ENCODE measurements at places on chromosomes 3 and 15.

DNA sequence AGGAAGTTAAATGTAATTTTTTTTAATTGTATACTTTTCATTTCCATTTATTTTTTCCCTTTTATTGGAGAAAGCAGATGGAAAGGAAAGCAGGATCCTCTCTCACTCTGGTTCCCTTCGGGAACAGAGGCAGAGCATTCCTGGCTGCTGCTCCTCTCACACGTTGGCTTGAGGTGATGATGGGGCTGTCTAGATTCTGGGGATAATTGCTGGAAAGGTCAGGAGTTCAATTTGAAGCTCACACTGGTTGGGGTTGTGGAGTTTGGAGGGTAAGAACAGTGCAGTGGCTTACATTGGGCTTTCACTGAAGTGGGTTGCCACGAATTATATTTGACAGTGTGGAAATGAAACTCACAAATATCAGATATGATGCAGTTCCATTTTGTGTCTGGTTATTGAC lies 57.6 kb downstream of the RARB start:
- DNase-seq = no peak

DNA sequence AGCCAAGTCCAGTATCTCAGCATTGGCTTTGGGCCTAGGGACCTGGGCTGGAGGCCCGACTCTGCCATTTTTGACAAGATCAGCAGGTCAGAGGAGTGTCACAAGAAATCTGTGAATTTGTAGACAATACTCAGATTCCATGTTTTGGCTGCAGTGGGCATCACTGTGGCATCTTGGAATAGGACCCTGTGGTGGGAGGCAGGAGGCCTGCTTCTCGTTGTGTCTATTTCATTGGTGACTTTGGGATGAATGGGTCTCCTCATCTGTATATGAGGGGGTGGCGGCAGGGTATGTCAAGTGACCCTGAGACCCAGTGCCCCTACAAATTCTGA lies 3.3 kb downstream of the C15orf39 start:
- no peak for DNase-seq

GRCh38 chr3:115085197-115085865 lies 61.8 kb downstream of the ZBTB20 start:
- no peak for DNase-seq

DNA sequence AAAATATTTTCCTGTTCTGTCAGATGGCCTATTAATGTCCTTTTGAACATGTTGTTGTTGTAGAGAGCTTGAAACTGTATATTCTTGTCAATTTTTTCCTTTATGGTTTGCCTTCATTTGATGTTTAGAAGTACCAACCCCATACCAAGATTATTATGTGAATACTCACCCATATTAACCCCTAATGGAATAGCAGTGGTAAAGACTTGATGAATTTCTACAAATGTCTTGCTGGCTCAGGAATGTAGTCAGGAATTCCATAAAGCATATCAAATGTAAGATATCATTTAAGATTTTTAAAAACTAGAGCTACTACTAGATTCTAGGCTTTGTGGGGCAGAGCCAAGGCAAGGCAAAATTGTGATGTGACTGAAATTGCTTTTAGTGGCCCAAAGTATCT lies 30.0 kb downstream of the MYO5A start:
- DNase-seq = no peak

DNA sequence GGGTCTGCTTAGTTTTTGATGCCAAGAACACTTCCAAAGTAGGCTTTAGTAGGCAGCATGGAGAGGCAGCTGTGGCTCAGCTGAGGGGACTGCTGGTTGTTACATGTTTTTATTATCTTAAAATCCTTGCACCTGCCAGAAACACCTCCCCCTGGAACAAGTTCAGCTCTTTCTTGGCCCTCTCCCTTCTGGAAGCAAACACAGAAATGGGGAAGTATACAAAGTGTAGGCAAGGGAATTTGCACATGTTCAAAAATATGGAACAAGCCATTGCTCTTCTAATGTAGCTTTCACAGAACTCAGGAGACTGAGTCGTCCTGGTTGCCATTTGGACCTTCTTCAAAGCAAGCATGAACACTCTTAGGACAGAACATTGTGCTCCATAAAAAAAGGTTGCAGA lies 169.1 kb upstream of the SEMA6D start:
- no peak for DNase-seq

DNA sequence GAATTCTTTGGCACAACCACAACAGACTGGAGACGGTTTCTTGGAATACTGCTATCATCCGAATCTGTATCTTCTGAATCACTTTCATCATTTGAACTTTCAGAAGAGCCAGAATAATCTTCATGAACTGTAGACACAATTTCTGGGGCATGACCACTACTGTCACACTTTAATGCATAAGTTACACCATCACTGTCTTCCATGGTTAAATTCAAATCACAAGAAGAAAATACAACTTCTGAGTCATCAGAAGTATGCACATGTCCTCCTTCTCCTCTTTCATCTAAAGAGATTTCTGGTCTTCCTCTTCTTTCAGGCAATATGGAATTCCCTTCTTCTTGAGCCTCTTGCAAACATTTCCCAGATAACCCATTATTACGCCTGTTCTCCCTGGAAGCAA lies 42.5 kb downstream of the SETD2 start:
- no peak for DNase-seq

DNA sequence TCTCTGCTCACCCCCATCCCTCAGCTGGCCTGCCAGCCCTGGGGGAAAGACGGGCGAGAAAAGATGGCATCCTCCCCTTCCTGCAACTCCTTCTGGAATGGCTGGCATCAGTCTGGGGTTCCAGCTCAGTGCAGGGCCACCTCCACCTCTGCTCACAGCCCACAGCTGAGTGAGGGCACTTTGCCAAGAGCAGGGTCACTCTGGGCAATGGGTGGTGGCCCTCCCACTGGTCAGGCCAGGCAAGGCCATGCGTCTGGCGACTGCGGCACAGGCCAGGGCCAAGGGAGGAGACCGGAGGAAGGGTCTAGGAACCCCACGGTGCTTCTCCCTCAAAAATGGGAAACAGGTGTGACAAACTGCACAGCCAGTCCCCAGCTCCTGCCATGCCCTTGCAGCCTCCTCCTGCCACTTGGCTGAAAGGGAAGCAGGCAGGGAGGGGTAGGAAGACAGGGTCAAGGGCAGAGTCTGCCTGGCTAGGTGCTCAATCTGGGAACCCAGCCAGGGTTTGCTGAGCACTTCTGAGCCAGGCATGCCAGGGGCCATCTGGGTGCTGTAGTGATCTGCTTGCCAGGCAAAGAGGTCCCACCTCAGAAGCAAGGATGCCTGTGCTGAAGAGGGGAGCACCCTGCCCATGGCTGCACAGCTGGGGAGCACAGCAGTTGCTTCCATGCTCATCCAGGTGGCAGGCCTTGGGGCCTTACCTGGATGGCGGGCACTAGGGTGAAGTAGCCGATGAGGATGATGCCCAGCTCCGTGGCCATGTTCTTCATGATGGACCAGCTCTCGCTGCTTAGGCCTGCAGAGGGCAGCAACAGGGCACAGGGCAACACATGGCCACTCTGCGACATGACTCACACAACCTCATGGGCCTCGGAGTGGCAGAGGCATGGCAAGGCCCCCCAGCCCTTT lies 41.2 kb downstream of the PTPN23 start:
- DNase-seq = peak; percentile 24
